ENCODE measurements at places on chromosomes 3 and 15. TPM values are rescaled to one million over a fixed set of nuclear protein-coding genes. Genes with fewer than 3 reads are reported as not detected.

- H3K27ac ChIP-seq: no peak overlapping the region
- no peak for DNase-seq
- H3K4me3 ChIP-seq: no peak overlapping the region
- H3K4me1 ChIP-seq: no peaks in the 10 kb centered on the region
- H3K27me3 ChIP-seq: no peaks in the 10 kb centered on the region
These were observed 4.5 kb downstream of the NR1I2 start for GRCh38 chr3:119786409-119786808.

DNA sequence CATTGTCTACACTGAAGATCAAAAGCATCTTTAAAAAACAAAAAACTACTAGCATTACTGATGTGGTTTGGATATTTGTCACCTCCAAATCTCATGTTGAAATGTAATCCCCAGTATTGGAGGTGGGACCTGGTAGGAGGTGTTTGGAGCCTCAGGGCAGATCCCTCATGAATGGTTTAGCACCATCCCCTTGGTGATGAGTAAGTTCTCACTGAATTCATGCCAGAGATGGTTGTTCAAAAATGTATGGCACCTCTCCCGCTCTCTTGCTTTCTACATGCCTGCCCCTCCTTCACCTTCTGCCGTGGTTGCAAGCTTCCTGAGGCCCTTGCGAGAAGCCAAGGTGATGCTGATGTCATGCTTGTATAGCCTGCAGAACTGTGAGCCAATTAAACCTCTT lies 136.6 kb upstream of the FHIT start:
- DNase-seq: no peak
- no peaks in the 10 kb centered on the region for H3K36me3 ChIP-seq
- no peak overlapping the region for H3K4me3 ChIP-seq
- no peak overlapping the region for H3K27ac ChIP-seq
- H3K27me3 ChIP-seq: no peaks in the 10 kb centered on the region

DNA sequence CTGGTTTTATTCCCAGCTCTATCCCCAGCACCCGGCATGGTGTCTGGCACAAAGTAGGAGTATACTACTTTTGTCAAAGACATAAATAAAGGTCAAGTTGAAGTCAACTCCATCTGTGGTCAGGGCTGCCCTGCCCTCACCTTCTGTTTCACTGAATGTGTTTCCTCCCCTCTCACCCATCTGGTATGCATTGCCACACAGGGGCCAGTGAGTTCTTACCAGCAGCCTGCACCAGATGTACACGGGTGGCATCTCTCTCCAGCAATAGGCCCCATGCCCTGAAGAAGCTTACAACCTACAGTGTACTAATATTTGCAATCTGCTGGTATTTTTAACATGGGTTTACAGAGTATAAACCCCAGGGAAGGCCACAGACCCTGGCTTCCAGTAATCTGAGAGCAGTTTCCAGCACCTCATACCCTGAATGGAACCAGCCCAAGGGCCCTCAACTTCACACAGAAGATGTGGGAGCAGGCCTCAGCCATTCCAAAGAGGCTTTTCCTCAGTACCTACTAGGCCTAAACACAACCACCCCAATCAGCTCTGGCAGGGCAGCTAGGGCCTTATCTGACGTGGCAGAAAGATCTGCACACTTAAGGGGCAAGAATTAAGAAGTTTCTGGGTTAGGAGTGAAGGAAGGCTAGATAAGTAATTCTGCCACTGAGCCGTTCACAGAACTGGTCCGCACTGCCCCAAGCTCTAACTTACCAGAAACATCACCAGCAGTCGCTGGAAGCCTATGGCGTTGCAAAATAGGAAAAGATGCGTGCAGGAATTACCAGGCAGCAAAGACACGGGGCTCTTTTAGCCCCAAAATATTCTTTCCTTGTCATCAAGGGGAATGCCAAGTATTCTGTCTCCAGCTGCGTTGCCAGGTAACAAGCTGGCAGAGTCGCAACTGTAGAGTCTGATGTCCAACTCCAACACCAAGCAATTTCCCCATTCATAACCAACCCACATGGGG lies 2.1 kb downstream of the IDH2 start:
- H3K27me3 ChIP-seq: no peaks in the 10 kb centered on the region
- DNase-seq: peak; percentile 51
- no peak overlapping the region for H3K4me3 ChIP-seq
- no peaks in the 10 kb centered on the region for H3K36me3 ChIP-seq
- peak overlapping the region; percentile 79 for H3K27ac ChIP-seq

The RBPMS2 gene
- total RNA-seq: 0.29 TPM

The MOBP gene
- not detected for total RNA-seq
